Naive B cell (primary cell): ENCODE measurements at places on chromosomes 7 and 10. TPM values are rescaled to one million over a fixed set of nuclear protein-coding genes. Genes with fewer than 3 reads are reported as not detected.

DNA sequence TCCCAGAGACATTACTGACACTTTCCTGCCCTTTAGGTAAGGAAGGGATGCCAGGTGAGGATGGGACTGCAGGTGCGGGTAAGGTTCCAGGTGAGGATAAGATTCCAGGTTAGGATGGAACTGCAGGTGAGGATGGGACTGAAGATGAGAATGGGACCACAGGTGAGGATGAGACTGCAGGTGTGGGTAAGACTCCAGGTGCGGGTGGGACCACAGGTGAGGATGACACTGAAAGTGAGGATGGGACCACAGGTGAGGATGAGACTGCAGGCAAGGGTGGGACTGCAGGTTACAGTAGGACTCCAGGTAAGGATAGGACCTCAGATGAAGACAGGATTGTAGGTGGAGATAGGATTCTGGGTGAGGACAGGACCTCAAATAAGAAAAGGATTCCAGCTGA lies 322.3 kb downstream of the WDR37 start:
- peaks cover 4% of the 10 kb centered on the region for H3K36me3 ChIP-seq
- H3K4me3 ChIP-seq, result no peak overlapping the region

NRG3 gene
- polyA plus RNA-seq, result not detected

DNA sequence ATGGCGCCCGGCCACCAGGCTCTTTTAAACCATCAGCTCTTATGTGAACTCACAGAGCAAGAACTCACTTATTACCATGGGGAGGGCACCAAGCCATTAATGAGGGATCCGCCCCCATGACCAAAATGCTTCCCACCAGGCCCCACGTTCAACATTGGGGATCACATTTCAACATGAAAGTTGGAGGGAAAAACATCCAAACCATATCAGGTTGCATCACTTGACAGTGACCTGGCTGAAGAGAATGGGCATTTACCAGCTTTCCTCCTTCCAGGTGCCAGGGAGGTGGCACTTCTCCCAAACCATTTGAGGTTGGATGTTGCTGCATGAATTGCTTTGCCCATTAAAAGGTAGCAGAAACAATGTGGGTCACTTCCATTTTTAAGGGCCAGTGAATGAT lies 115.6 kb upstream of the TNS3 start:
- H3K4me1 ChIP-seq, result peaks cover 5% of the 10 kb centered on the region
- H3K27me3 ChIP-seq, result no peaks in the 10 kb centered on the region
- no peak for DNase-seq

- no peak overlapping the region for H3K4me3 ChIP-seq
- H3K27me3 ChIP-seq, result peaks cover 33% of the 10 kb centered on the region
- DNase-seq, result no peak
- peaks cover 6% of the 10 kb centered on the region for H3K36me3 ChIP-seq
- no peaks in the 10 kb centered on the region for H3K4me1 ChIP-seq
Observed at GRCh38 chr7:98755138-98755898, 114.5 kb downstream of the TMEM130 start.

GRCh38 chr7:106462365-106462859 lies 177.6 kb upstream of the NAMPT start:
- H3K27me3 ChIP-seq, result no peaks in the 10 kb centered on the region
- H3K36me3 ChIP-seq, result no peaks in the 10 kb centered on the region
- no peak overlapping the region for H3K4me3 ChIP-seq
- peaks cover 22% of the 10 kb centered on the region for H3K4me1 ChIP-seq

DNA sequence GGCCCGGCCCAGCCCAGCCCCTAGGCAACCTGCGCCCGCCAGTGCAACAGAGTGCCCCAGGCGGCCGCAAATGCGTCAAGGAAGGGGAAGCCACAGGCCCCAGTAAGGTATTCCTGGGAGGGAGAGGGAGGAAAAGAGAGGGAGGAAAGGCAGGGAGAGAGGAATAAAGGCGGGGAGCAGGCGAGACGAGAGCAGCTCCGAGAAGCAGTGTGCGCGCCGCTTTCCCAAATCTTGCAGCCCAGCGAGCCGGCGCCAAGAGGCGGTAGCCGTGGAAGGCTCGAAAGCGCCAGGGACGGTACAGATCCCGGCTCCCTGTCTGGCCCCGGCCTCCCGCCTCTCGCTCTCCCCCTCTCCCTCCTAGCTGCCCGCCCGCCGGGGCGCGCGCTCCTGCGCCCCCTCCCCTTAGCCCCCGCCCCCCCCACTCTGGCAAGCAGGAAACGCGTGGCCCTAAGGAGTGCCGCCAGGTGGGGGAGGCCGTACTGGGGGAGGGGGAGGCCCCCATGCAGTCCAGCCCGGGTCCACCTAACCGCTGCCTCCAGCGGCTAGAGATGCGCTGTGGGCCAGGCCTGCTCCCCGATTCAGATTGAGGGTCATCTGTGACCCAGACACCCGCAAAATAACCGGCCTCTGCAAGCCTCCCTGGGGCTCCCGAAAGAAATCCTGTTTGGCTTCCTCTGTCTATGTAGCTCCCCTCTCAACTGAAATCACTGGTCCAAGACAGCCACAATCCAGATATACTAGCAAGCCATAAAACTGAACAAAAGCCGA lies 4.3 kb downstream of the HOXA10 start:
- H3K4me1 ChIP-seq, result peaks cover 22% of the 10 kb centered on the region
- peak overlapping the region; percentile 31 for H3K27ac ChIP-seq
- DNase-seq, result no peak
- peaks cover 4% of the 10 kb centered on the region for H3K36me3 ChIP-seq
- H3K4me3 ChIP-seq, result peak overlapping the region; percentile 83
